Central memory CD8-positive, alpha-beta T cell (primary cell): ENCODE measurements at places on chromosomes 4 and X.

DNA sequence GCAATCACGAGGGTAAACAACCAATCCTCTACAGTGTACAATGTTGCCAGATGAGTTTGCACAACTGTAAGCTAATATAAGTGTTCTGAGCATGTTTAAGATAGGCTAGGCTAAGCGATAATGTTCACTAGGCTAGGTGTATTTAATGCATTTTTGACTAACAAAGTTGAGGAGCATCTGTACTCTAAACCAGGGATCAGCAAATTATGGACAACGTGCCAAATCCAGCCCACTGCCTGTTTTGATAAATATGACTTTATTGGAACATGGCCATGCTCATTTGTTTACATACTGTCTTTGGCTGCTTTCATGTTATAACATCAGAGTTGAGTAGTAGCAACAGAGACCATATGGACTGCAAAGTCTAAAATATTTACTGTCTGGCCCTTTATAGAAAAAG lies 46.3 kb upstream of the ARHGEF6 start:
- no peaks in the 10 kb centered on the region for H3K4me1 ChIP-seq
- H3K27ac ChIP-seq = no peak overlapping the region
- H3K36me3 ChIP-seq = peaks cover 2% of the 10 kb centered on the region
- H3K27me3 ChIP-seq = no peaks in the 10 kb centered on the region
- H3K4me3 ChIP-seq = no peak overlapping the region

- H3K4me3 ChIP-seq = no peak overlapping the region
- no peaks in the 10 kb centered on the region for H3K4me1 ChIP-seq
- H3K27me3 ChIP-seq = no peaks in the 10 kb centered on the region
- H3K27ac ChIP-seq = no peak overlapping the region
Observed at GRCh38 chr4:99314211-99314610, 7.0 kb downstream of the ADH1B start.

DNA sequence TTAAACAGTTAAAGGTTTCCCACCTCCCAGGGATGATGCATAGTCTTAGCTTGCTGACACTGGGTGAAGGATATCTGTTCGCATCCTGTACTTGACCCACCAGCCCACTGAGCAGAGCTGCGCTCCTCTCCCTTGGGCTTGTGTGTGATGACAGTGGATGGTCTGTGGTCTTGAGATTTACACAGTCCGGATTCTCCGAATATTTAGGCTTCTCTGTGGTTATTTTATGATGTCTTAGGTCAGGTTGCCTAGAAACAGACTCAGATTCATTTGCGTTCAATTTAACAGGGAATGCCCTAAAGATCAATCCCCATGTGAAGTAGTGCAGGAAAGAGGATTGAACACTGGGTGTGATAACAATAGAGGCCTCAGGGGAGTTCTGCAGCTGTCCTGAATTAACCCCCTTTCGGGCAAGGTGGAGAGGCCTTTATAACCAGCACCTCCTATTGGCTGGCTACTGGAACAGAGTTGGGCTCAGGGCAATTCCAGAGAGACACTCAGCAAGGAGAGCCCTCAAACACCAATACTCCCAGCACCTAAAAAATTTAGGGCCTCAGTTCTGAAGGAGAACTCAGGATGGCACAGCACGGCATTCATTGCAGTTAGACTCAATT lies 653.2 kb upstream of the GALNT7 start:
- H3K36me3 ChIP-seq = no peaks in the 10 kb centered on the region
- no peak overlapping the region for H3K27ac ChIP-seq
- no peaks in the 10 kb centered on the region for H3K27me3 ChIP-seq
- H3K4me3 ChIP-seq = no peak overlapping the region
- H3K4me1 ChIP-seq = no peaks in the 10 kb centered on the region
- no peak for DNase-seq

- no peak overlapping the region for H3K4me3 ChIP-seq
- peak; percentile 10 for DNase-seq
- peaks cover 5% of the 10 kb centered on the region for H3K4me1 ChIP-seq
- no peaks in the 10 kb centered on the region for H3K27me3 ChIP-seq
- no peak overlapping the region for H3K27ac ChIP-seq
Observed at GRCh38 chr4:184250795-184251669, 33.4 kb upstream of the ENPP6 start.

DNA sequence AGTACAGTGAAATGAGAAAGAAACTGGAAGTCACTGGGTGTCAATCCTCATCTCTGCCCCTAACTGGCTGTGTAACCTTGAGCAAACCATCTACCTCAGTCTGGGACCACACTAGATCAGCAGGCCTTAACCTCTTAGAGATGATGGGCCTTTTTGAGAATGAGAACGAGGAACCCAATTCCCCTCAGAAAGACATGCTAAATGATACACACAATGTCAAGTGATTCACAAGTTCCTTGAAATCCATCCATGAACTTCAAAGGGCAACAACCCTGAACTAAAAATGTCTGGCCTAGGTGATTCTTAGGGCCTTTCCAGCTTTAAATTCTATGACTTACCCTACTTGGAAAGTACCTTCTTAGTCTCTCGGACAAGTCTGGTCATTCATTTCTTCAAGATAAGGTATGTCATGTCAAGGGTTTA lies 47.4 kb downstream of the ACSL4 start:
- no peak for DNase-seq
- peak overlapping the region; percentile 16 for H3K27ac ChIP-seq
- H3K36me3 ChIP-seq = peaks cover 8% of the 10 kb centered on the region
- H3K4me3 ChIP-seq = no peak overlapping the region
- peaks cover 12% of the 10 kb centered on the region for H3K4me1 ChIP-seq
- no peaks in the 10 kb centered on the region for H3K27me3 ChIP-seq

- DNase-seq = no peak
- no peaks in the 10 kb centered on the region for H3K4me1 ChIP-seq
- H3K4me3 ChIP-seq = no peak overlapping the region
- H3K27ac ChIP-seq = no peak overlapping the region
- no peaks in the 10 kb centered on the region for H3K27me3 ChIP-seq
- H3K36me3 ChIP-seq = no peaks in the 10 kb centered on the region
Observed at GRCh38 chr4:165010487-165010886, 21.3 kb upstream of the TRIM60 start.

GRCh38 chr4:25377572-25378436 lies 741 bp downstream of the ANAPC4 start:
- no peak overlapping the region for H3K4me3 ChIP-seq
- no peak for DNase-seq
- H3K27me3 ChIP-seq = no peaks in the 10 kb centered on the region
- H3K36me3 ChIP-seq = peaks cover 21% of the 10 kb centered on the region
- peaks cover 6% of the 10 kb centered on the region for H3K4me1 ChIP-seq

- no peak for DNase-seq
- H3K4me1 ChIP-seq = no peaks in the 10 kb centered on the region
- no peaks in the 10 kb centered on the region for H3K27me3 ChIP-seq
- H3K4me3 ChIP-seq = no peak overlapping the region
- no peak overlapping the region for H3K27ac ChIP-seq
Observed at GRCh38 chr4:99301376-99302164, 10.8 kb upstream of the ADH1A start.

DNA sequence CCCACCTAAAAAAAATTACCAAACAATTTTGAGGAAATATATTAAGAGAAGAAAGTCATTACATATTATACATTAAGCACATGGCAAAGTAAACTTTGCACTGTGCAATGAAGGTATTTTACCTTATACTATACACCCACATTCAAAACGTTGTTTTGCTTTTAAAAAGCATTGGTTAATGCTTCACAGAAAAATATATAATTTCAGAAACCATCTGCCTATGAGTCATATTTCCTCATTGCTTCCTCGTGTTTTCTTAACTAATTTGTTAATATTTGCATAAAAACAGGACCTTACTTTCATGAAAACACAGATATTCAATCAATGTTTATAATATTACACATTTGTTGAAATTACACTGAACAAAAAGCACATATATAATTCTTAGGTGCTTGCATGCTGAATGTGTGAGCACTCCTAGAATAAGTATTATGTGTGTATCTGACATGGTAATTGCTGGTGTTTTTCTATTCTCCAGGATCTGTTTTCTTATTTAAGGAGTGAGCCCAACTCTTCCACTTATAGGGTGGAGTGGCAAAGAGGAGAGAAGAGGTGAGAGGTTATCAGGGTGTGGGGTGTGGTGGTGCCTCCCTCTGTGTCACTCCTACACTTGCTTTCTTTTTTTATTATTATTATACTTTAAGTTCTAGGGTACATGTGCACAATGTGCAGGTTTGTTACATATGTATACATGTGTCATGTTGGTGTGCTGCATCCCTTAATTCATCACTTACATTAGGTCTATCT lies 95.1 kb upstream of the IQCM start:
- H3K4me3 ChIP-seq = no peak overlapping the region
- no peaks in the 10 kb centered on the region for H3K36me3 ChIP-seq
- H3K4me1 ChIP-seq = no peaks in the 10 kb centered on the region
- no peak for DNase-seq

- peak overlapping the region; percentile 80 for H3K27ac ChIP-seq
- DNase-seq = no peak
- H3K4me3 ChIP-seq = peak overlapping the region; percentile 25
- peaks cover 55% of the 10 kb centered on the region for H3K4me1 ChIP-seq
- H3K27me3 ChIP-seq = no peaks in the 10 kb centered on the region
Observed at GRCh38 chr4:151992332-151993154, 231.7 kb upstream of the GATB start.

- no peaks in the 10 kb centered on the region for H3K27me3 ChIP-seq
- peak overlapping the region; percentile 9 for H3K4me3 ChIP-seq
- DNase-seq = peak; percentile 29
- peaks cover 34% of the 10 kb centered on the region for H3K4me1 ChIP-seq
- H3K36me3 ChIP-seq = peaks cover 13% of the 10 kb centered on the region
- peak overlapping the region; percentile 47 for H3K27ac ChIP-seq
Observed at GRCh38 chrX:39859991-39860861, 237.5 kb downstream of the BCOR start.

GRCh38 chr4:89997171-89997704 lies 102.6 kb downstream of the MMRN1 start:
- H3K27ac ChIP-seq = no peak overlapping the region
- H3K36me3 ChIP-seq = no peaks in the 10 kb centered on the region
- no peak overlapping the region for H3K4me3 ChIP-seq
- H3K4me1 ChIP-seq = no peaks in the 10 kb centered on the region
- peaks cover 7% of the 10 kb centered on the region for H3K27me3 ChIP-seq
- no peak for DNase-seq

DNA sequence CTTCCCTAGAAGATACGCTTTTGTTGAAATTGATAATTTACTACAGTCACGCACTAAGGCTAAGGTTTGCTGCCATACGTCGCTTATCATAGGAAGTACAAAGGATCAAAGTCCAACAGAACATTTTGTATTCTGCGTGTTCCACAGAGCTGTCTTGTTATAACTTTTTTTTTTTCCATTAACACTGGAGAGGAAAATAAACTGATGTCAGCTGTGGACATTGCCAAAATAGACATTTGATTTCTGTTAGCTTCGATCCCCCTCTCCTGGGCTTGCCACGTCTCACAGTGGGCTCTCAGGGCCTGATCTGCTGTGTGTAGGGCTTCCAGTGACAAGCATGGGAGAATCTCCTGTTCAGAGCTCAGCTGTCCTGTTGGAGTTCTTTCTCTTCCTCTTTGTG lies 93.3 kb downstream of the SPATA18 start:
- H3K36me3 ChIP-seq = no peaks in the 10 kb centered on the region
- H3K4me3 ChIP-seq = no peak overlapping the region
- no peak overlapping the region for H3K27ac ChIP-seq
- no peaks in the 10 kb centered on the region for H3K27me3 ChIP-seq
- no peaks in the 10 kb centered on the region for H3K4me1 ChIP-seq
- no peak for DNase-seq

GRCh38 chr4:81565142-81565870 lies 93.6 kb upstream of the RASGEF1B start:
- no peaks in the 10 kb centered on the region for H3K36me3 ChIP-seq
- H3K27ac ChIP-seq = peak overlapping the region; percentile 9
- H3K27me3 ChIP-seq = no peaks in the 10 kb centered on the region

- peaks cover 10% of the 10 kb centered on the region for H3K36me3 ChIP-seq
- peaks cover 19% of the 10 kb centered on the region for H3K4me1 ChIP-seq
- no peak overlapping the region for H3K4me3 ChIP-seq
- no peak overlapping the region for H3K27ac ChIP-seq
Observed at GRCh38 chrX:129981200-129981553, 1.3 kb upstream of the BCORL1 start.

GRCh38 chr4:86359944-86360478 lies at the start of gene MAPK10:
Gene MAPK10 (minus strand): TSS chr4:86360053.
- H3K27me3 ChIP-seq = no peaks in the 10 kb centered on the region
- peak within 1 kb of the TSS; percentile 75 for H3K27ac ChIP-seq
- no peaks in the 10 kb centered on the region for H3K36me3 ChIP-seq

GRCh38 chr4:123804196-123804721 lies 407.7 kb downstream of the SPRY1 start:
- no peaks in the 10 kb centered on the region for H3K36me3 ChIP-seq
- no peak overlapping the region for H3K4me3 ChIP-seq
- no peak for DNase-seq

GRCh38 chr4:145486603-145487002 lies 5.0 kb downstream of the SMAD1 start:
- no peak overlapping the region for H3K4me3 ChIP-seq
- H3K4me1 ChIP-seq = no peaks in the 10 kb centered on the region
- H3K36me3 ChIP-seq = no peaks in the 10 kb centered on the region
- no peak overlapping the region for H3K27ac ChIP-seq
- DNase-seq = no peak

GRCh38 chr4:174708381-174708780 lies 120.7 kb downstream of the GLRA3 start:
- H3K4me3 ChIP-seq = no peak overlapping the region
- no peak for DNase-seq
- no peak overlapping the region for H3K27ac ChIP-seq

DNA sequence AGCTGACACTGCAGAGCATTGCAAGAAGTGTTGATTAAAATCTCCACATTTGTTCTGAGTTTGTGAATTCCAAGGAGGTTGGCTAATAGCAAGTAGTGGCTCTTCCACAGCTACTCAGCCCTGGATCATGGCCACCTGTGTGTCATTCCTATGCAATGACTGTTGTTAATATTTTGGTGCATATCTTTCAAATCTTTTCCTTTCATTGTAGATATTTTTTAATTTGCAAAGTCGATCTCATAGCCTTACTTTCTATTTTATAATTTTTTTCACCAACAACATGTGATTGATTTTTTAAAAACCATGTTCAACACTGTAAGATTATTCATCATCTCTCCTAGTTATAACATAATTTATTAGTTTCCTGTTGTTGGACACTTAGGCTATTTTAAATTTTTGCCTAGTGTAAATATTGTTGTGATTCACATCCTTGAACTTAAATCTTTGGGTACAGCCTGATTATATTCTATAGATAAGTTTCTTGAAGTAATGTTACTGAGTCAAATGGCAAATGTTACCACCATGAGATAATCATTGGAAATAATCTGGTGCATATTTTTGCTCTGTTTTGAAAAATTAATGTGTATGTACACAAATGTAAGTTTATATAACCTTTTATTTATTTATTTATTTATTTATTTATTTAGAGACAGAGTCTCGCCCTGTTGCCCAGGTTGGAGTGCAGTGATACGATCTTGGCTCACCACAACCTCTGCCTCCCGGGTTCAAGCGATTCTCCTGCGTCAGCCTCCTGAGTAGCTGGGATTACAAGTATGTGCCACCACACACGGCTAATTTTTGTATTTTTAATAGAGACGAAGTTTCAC lies 17.1 kb upstream of the ARHGAP10 start:
- peaks cover 2% of the 10 kb centered on the region for H3K36me3 ChIP-seq
- no peak for DNase-seq
- no peaks in the 10 kb centered on the region for H3K4me1 ChIP-seq
- peaks cover 35% of the 10 kb centered on the region for H3K27me3 ChIP-seq
- H3K4me3 ChIP-seq = no peak overlapping the region
